ENCODE measurements at places on chromosomes 3 and 15.

GRCh38 chr3:140916603-140917002 lies 25.0 kb upstream of the SLC25A36 start:
- DNase-seq: no peak

GRCh38 chr3:94062513-94063404 lies at the start of the genes DHFR2 and NSUN3:
Gene DHFR2 (minus strand): TSS chr3:94062916. CDS start chr3:94061511, 1,405 bp downstream.
Gene NSUN3 (plus strand): TSS chr3:94063061. CDS start chr3:94063127, 66 bp downstream.
- DNase-seq: peak; percentile 68

DNA sequence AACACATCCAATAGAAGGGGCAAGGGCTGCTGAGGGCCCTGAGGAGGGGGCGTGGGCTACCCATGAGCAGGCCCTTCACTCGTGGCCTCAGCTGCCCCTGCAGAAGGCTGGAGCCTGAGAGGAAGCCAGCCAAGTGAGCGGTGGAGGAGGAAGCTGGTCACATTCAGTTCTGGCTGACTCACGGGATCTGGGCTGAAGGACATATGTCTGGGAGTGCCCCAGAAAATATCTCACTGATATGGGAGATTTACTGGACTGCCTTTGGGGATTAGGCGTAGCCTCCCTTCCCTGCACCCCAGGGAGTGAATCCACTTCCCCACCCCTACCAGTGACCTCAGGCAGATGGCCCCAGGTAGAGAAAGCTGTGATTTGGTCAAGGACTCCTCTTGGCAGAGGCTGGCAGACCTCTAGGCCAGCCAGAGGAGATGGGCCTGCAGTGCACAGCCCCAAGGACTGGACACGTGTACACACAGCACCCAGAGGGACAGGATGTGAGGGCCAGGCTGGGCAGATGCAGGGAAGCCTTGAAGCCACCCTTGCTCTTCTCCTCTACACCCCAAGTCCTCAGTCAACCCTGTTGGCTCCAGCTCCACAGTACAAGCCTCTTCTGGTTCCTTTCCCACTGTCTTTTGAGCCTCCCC lies 14.2 kb upstream of the ANKDD1A start:
- DNase-seq: no peak

DNA sequence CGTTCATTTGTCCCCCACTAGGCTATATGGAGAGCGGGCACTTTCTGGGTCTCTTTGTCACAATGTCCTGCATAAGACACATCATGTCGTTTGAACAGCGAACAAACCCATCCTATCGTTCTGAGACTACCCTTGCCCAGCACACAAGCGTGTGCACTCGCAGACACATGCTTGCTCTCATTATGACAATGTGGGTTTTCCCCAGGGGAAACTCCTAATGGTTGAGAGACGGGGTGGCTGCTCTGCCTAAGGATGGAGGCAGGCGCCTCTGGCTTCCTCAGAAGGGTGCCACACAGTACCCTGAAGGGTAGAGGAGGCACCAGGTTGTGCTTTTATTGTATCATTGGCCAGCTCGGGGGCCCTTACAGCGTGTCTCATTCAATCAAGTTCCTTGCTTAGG lies 51.0 kb upstream of the MYZAP start:
- no peak for DNase-seq

DNA sequence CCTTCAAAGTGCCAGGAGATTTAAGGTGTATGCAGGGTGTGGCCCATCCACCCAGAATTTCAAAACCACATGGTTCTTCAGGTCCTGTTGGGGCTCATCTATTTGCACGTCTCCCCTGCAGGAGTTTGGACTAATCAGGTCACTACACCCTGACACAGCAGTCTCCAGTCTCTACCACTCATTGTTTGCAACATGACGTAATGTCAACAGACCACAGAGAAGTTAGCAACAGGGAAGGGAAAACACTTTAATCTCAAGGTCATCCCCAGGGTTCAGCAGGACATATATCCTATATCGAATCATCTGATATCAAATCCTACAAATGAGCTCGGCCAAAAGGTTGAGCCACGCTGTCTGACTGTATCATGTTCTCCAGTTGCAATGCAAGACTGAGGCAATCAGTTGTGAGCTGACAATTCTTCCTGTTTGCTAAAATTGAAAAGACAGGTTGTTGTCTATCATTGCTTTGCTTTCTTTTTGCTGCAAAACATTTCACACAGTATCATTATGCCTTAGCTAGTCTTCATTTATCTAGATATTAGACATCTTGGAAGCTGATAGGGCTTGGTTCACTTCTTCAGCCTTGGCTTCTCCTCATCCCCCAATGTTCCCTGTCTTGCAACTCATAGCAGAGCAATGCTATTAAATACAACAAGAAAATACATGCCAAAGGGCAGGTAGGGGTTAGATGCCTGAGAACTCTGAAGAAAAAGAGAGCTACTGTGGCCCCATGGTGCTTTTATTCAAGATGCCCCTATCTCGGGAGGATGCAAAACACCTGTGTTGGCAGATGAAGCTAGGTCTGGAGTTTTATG lies 13.4 kb upstream of the LEKR1 start:
- no peak for DNase-seq

GRCh38 chr15:66919421-66919820 lies 146.0 kb upstream of the SMAD3 start:
- no peak for DNase-seq

DNA sequence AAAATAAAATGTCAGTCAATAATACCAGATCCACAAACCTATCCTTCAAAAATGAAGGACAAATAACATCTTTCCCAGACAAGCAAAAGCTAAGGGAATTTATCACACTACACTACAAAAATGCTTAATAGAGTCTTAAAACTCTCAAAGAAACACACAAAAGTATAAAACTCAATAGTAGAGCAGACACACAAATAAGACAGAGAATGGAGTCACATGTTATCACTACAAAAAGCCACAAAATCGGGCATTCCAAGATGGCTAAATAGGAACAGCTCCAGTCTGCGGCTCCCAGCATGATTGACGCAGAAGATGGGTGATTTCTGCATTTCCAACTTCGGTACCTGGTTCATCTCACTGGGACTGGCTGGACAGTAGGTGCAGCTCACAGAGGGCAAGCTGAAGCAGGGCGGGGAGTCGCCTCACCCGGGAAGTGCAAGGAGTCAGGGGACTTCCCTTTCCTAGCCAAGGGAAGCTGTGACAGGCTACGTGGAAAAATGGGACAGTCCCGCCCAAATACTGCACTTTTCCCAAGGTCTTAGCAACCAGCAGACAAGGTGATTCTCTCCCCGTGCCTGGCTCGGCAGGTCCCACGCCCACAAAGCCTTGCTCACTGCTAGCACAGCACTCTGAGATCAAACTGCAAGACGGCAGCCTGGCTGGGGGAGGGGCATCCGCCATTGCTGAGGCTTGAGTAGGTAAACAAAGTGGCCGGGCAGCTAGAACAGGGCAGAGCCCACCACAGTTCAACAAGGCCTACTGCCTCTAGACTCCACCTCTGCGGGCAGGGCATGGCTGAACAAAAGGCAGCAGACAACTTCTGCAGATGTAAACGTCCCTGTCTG lies 46.3 kb downstream of the SENP7 start:
- peak; percentile 64 for DNase-seq

- DNase-seq: no peak
Measured at GRCh38 chr3:169362301-169362700, 301.2 kb downstream of the MECOM start.

DNA sequence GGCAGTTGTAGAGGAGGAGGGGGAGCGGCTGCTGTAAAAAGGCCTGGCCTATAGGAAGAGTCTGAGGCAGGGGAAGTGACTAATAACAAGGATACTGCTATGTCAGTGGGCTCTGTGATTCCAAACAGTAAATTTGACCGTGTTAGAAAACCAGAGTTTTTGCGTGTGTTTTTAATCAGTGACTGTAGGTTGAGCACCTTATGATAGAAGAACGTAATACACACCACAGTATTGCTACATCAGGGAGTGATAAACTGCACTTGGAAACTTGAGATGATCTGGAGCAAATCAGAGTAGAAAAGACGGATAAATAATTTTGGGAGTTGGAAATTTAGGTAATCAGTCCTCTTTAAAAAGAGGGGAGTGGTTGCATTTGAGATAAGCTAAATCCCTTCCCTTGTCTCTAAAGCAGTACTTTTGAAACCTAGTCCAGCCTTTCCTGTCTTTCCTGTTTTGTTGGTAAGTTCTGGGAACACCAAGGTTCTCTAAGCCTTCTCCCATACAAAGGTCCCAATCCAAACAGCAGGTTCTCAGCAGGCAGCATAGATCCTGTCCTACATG lies 130.5 kb upstream of the NR2E3 start:
- DNase-seq: no peak

DNA sequence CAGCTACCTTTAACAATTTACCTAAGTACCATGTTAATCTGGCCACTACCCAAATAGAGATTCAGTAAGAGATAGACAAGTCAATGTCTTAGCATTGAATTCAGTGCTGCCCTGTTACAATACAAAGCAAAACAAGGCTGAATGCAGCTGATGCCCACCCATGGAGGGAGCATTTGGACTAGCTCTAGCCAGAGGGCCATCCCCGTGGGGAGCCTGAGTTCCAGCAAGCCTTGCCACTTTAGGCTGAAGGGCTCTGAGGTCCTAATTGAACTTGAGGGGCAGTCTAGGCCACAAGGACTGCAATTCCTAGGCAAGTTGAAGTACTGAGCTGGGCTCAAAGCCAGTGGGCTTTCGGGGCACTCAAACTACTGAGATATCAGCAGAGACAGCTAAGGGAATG lies 265.9 kb downstream of the EFHB start:
- DNase-seq: no peak

DNA sequence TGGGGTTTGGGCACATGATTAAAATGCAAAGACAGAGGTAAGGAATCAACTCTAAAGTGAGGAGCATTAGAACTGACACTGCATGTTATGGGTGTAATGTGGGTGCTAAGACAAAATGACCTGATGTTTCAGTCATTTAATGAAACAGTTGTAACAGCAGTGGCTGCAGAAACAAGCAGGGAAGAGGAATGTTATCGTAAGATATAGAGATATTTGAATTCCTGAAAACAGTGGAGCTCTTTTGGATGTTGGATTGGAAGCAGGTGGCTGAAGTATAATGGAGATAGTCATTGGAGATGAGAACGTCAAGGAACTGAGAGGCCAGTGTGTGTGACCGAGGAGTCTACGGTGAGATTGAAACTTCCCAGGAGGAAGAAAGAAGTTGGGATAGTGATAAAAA lies 1065.2 kb downstream of the ZPLD1 start:
- DNase-seq: no peak

DNA sequence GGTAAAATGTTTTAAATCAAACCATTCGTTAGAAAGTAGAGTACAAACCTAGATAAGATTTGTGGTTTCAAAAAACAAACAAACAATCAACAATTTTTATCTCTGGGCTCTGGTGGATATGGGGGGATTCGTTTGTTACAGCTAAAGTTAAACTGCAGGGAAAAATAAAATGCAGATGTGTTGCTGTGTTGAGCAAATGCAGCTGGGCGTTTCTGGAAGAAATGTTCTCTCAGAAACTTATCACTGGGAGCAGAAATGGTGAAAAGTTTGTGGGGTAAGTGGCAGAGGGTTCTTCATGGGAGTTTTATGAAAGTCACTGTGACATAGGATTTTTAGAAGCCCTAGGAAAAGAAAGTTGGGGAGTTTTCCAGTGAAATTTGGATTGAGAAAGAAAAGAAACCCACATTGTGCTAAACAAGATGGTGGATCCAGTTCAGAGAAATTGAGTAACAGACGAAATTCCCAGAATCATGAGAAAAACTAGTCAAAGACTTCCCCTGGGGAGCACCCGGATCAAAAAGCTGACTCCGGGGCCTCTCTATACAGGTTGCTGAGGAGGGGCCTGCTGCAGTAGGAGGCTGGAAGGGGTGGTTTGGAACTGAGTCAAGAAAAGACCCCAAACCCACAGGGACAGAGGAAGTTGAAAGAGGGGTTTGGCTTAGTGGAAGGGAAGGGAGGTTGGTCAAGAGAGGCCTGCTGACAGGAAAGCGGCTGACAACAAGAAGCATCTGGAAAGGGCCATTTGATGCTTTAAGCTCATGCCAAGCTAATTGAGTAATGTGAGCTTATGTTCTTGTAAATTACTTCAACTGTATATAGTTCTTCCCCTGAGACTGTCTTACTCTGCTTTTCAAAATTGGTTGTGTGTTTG lies 108.7 kb downstream of the RARB start:
- no peak for DNase-seq

GRCh38 chr3:11465744-11466616 lies 177.7 kb downstream of the VGLL4 start:
- no peak for DNase-seq

- DNase-seq: no peak
Measured at GRCh38 chr3:8001712-8002111, 499.9 kb upstream of the LMCD1 start.

GRCh38 chr3:41162541-41162940 lies 36.8 kb upstream of the CTNNB1 start:
- DNase-seq: no peak

GRCh38 chr15:56798639-56799038 lies 65.3 kb upstream of the ZNF280D start:
- no peak for DNase-seq

- DNase-seq: peak; percentile 75
Measured at GRCh38 chr3:9946112-9947024, 5.8 kb downstream of the PRRT3 start.

DNA sequence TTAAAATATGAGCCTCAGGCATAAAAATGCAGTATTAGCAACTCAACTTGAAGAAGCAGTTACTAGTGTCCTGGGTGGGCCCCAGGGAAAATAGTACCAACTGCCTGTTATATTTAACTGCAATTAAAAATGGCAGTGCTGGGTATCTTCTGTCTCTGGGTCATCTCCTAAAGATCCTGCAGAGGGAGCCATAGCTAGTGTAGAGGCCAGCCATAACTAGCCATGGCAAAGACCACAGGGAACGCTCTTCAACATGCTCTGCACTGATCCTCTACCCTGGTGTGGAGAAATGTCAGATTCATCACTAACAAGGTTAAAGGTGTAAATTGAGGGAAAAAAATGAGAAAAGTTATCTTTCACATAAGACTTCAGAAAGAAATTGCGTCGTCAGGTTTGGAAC lies 181.3 kb downstream of the SNRPN start:
- DNase-seq: no peak

DNA sequence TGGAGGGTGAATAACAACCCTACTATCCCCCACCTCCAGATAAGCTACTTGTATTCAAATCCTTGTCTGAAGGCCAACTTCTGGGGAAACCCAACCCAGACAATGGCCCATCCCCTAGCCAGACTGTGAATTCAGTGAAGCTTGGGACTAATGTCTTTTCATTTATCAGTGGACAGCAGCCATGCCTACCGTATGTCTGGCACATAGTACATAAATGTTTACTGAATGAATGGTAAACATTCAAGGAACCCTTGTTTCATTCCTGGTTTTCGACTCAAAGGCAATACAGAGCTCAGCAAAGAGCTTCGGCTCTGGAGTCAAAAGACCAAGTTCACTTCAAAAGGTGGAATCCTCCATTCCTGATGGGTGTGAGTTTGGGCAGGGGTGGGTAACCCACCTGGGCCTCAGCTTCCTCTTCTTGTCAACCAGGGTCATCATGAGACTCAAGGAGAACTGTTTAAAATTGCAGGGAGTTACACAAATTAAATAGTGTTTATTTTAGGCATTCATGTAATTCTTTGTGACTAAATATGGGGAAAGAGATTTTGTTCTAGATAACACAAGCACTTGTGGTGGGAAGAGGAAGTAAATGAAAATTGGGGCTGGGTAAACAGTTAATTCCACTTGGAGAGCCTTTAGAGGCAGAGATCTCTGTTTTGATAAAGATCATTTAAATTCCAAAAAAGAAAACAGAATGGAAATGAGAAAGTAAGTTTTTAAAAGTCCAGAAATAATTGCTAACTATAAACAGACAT lies 303.7 kb upstream of the WNT5A start:
- DNase-seq: no peak

Measured in stimulated activated CD8-positive, alpha-beta memory T cell treated with anti-CD3 and anti-CD28 coated beads, Interleukin-4, amount 100 ng/mL, for 24 hours (primary cell).